CD4-positive, alpha-beta T cell treated with Interleukin-6 at 100 ng/mL for 8 hours (primary cell): ENCODE measurements at places on chromosomes 6 and 20.

DNA sequence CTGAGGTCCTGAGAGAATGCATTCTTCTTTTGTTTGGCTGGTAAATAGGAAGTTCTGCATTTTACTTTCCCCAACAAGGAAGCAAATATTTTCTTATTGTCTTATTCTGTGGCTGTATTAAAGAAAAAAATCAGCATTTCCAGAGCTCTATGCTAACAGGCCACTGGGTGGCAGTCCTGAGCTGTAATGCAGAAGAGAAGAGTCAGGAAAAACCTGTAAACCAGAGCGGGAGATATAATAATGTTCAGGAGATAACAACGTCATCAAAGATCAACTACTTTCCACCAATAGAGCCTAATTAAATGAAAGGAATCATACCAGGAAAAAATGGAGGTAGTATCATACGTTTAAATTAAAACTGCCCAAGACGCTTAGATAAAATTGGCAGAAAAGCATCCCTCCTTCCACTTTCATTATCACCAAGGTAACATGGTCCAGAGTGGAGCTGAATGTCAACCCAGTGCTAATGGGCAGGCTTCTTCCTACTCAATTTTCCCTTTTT lies 55.6 kb upstream of the CARMIL1 start:
- DNase-seq = peak; percentile 45

DNA sequence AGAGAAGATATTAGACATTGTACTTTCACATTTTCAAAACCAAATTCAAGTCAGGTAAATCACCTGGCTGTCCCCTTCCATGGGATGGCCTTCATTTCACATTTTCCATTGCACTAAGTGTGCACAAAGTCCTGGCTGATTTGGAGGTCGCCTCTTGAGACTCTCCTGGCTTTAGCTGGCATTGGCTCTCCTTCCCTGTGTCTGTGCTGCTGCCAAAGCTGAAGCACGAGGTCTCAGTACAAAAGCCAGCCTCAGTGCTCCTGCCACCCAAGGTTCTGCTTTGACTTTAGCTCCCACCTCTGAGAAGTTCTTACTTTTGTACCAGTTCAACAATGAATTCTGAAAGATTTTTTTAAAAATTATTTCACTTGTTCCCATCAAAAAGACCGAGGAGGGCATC lies 289.2 kb upstream of the CNR1 start:
- DNase-seq = no peak

DNA sequence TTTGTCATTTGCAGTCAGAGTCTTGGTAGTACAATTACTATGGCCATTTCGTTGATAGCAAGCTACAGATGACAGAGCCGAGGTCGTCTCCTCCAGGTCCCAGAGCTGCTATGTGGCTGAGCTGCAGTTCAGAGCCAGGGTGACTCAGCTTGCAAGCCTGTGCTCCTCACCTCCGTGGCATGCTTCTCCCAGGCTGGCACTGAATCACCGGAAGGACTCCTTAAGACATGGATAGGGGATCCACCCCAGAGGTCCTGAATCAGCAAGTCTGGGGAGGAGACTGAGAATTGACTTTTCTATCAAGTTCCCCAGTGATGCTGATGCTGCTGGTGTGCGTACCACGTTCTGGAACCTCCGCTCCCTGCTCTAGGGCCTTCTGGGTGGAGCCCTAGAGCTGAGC lies 291.2 kb downstream of the CDH26 start:
- DNase-seq = no peak

DNA sequence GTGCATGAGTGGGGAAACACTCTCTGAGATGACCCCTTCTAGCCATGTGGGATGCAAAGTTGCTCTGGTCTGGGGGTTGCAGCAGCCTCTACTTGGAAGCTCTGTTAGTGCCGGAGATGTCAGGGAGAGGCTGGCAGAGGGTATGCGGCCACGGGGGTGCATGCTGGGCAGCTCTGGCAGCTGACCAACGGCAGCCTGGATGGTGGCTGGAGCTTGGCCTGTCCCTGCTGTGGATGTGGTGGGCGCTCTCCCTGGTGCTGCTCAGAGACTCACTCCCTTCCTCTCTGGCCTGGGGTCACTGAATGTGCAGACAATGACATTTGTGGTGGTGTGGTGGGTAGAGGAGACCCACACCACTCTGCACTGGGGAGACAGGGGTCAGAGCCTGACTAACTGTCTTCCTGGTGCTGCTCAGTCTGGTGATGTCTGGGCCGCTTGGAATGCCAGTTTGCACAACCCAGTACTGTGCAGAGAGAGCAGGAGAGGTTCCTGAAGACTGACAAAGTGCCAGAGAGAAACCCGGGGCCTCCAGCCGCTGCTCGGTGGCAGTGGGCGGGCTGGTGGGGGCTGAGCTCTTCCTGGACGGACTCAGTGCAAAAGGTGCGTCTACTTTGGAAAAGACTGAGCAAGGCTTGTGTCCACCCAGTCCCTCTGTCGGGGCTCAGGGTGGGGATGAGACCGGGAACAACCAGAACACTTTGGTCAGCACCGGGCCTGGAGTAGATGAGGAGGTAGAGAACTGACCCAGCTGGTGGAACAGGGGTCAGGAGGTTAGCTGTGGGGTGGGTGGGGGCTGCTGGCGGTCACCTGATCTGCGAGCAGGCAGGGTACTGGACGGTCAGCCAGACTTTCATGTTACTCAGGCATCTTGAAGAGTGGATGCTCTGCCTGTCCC lies 2.7 kb downstream of the MYT1 start:
- no peak for DNase-seq
